ENCODE measurements at places on chromosomes 16 and 17. TPM values are rescaled to one million over a fixed set of nuclear protein-coding genes. Genes with fewer than 3 reads are reported as not detected.

Gene CHST4
- polyA plus RNA-seq, result not detected

Gene FBXW10
- 0.03 TPM for polyA plus RNA-seq

DNA sequence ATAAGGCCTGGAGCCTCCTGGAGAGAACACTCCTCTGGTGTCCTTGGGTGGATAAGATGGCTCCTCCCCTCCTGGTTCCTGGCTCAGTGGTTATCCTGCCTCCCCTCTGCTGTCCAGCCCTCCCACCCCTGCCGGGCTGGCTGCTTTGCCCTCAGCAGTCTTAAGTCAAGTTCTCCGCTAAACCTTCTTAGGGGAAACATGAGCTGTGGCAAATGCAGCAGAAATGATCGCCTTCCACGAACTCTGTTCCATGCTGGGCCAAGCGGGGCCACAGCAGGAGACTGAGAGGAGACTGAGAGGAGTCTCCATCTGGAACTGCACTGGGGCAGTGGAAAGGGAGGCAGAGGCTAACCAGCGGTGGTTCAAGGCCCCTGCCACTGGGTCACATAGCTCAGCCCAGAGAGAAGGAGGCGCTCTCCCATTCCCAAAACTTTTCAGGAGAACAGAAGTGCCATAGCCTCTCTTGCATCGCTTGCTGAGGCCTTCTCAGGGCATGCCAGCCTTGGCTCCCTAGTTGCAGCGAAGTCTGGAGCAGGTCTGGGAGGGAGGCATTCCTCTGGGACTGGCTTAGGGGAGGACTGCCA is 26.9 kb downstream of the TNS4 start:
- no peak for DNase-seq

DNA sequence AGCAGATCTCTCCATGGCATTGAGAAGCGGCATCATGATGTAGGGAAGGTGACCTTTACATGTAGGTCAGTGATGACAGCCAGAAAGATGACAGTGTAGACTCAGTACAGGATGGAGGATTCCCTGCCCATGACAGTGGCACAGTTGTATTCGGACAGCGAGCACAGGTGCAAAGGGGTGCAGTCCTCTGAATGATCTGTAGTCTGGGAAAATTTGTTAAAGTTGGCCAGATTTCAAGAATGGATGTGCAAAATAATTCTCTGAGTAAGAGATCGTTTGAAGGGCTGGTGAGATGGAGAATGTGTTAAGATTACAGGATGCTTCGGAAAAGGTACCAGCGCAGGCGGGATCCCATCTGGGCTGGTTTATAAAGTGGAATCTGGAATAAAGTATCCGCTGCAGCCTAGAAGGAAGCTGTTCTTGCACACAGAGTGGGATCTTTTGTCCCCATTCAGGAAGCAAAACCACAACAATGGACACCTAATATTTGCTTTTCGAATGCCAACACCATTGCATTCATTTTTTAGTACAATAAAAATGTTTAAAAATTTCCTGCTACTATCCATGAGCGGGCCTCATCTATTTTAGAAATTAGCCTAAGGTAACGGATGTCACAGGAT is 101.2 kb downstream of the RPTOR start:
- no peak for DNase-seq

GRCh38 chr17:6435968-6436367 is 1.0 kb upstream of the AIPL1 start:
- peak; percentile 37 for DNase-seq

GRCh38 chr16:16073891-16074881 is 124.8 kb downstream of the ABCC1 start:
- no peak for DNase-seq
